ENCODE measurements at places on chromosomes 7 and 10. TPM values are rescaled to one million over a fixed set of nuclear protein-coding genes. Genes with fewer than 3 reads are reported as not detected.

DNA sequence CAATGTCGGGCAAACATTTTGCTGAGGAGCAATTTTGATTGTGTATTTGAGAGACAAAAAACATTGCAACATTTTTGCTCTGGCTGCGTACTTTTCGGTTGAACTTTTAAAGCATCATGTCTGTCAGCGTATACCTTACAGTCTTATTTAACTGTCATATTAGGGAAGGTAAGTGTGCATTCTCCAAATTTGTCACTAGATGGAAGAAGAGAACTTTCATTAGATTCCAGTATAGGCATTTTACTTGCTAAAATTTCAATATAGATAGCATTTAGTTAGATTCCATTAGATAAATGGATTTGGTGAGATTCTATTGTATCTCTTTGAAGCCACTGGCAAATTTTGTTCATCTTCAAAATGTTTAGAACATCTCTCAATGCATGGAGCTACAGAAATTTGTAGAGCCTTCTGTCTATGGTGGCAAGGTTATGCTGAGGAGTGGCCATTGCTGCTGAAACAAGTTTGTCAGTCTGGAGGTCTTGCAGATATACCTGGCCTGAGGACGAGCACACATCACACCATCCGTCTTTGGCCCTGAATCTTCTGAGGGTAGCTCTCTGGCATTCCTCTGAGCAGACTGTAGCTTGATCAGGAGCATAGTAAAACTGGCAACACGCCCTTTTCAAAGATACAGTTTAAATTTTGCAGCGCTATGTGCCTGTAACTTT is 437.5 kb upstream of the MBL2 start:
- H3K27ac ChIP-seq, result no peak overlapping the region
- no peak overlapping the region for H3K4me3 ChIP-seq
- no peaks in the 10 kb centered on the region for H3K36me3 ChIP-seq
- DNase-seq, result no peak

Gene PFKFB3
- total RNA-seq, result 58.9 TPM

Gene ETV1
- 1.4 TPM for total RNA-seq

Gene SUPV3L1
- total RNA-seq, result 55.8 TPM
